ENCODE measurements at places on chromosomes 7 and 10. TPM values are rescaled to one million over a fixed set of nuclear protein-coding genes. Genes with fewer than 3 reads are reported as not detected.

GRCh38 chr10:92291921-92292845 lies 1.2 kb downstream of the MARCHF5 start:
- no peak for ATAC-seq

GRCh38 chr7:129832701-129833227 lies 120.0 kb downstream of the UBE2H start:
- ATAC-seq: no peak

GRCh38 chr10:14478201-14478600 lies 147.5 kb upstream of the FRMD4A start:
- ATAC-seq: no peak

DNA sequence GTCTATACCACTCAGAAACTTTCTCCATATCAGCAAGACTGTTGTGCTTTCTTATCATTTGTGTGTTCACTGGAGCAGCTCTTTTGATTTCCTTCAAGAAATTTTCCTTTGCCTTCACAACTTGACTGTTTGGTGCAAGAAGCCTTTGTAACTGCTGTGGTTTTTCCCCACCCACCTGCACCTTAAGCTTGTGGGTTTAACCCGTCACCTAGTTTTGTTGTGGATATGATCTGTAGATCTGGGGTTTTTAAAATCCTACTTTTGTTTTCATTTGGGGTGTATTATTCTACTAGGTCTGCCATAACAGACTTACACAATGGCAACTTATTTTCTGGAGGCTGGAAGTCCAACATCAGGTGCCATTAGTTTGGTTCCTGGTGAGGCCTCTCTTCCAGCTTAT lies 30.5 kb upstream of the CHST3 start:
- no peak for ATAC-seq

- no peak for ATAC-seq
Measured at GRCh38 chr7:20827172-20827571, 40.5 kb upstream of the SP8 start.

DNA sequence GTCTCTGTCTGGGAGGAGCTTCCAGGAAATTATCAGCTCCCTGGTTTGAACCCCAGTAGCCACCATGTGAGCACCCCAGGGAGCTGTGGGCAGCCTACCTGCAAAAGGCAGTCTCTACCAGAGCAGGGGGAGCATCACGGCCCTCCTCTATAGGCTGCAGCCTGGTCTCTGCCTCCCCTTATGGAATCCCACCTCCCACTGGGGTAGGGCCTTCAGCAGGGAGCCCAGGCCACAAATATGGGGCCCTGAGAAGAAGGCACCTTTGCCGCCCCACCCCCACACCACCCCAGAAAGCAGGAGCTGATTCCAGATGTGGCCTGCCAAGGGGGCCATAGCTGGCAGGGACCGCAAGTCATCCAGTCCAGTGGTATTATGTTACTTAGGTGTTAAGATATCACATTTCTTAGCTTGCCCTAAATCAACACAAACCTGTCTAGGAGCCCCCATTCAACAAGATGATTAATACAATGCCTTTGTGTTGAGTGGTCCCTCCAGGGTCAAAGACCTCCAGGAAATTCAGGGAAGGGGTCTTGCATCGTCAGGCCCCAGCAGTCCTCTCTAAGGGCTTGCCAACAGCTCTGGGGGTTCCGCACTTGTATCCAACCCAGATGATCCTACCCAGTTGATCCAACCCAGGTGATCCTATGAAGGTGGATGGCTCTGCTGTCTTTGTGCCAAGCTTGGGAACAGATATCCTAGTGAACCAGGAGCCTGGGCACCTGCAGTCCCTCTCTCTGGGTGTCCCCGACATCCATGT lies 114.9 kb downstream of the OAT start:
- ATAC-seq: no peak

DNA sequence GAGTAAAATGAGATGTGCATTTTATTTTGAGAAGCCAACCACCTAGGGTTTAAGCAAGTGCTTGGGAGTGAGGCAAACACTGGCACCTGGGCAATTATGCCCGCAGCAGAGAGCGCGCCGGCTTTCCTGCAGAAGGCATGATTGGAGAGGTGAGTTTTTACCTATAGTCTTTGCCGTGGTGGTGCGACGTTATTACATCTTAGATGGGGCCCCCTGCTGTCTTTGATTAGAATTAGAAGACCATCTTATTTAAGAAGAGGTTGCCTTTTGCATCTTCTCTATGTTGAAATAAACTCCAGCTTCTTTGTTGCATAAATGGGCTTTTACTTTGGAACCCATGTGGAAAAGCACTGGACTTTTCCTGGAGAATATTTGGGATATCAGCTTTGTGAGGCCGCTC lies 409.5 kb downstream of the GLRX3 start:
- no peak for ATAC-seq

- ATAC-seq: no peak
Measured at GRCh38 chr10:44801383-44802327, 109.5 kb upstream of the TMEM72 start.

- ATAC-seq: no peak
Measured at GRCh38 chr10:35392482-35393228, 56.3 kb downstream of the CCNY start.

- no peak for ATAC-seq
Measured at GRCh38 chr7:12299367-12299766, 88.3 kb downstream of the TMEM106B start.

- ATAC-seq: no peak
Measured at GRCh38 chr7:88985295-88985694, 189.8 kb upstream of the TEX47 start.

GRCh38 chr10:121684276-121684675 lies 86.0 kb upstream of the FGFR2 start:
- ATAC-seq: no peak

- no peak for ATAC-seq
Measured at GRCh38 chr10:93773120-93773519, 15.4 kb downstream of the LGI1 start.

- no peak for ATAC-seq
Measured at GRCh38 chr10:122796796-122797195, 48.9 kb downstream of the CUZD1 start.

DNA sequence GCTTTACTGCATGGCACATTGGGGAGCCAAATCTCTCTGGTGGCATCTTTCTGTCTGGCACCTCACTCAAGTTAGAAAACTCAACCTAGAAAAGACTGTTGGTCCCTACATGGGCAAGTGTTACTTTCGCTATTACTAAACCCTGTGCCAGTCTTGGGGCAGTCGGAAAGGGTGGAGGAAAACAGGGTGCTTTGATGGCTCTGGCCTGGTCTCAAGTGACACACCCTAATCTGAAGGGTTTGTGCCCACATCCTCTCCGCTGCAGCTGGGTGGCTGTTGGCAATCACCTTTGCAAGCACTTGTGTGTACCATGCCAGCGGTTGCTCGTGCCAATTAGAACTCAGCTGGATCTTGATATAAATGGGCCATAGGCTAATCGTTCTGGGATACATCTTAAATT lies 159.8 kb upstream of the ITGB1 start:
- peak; percentile 48 for ATAC-seq

- peak; percentile 50 for ATAC-seq
Measured at GRCh38 chr10:88848499-88848898, 3.1 kb downstream of the ANKRD22 start.

- ATAC-seq: peak; percentile 49
Measured at GRCh38 chr7:39741942-39742623, 118.7 kb downstream of the RALA start.

- ATAC-seq: no peak
Measured at GRCh38 chr10:113177936-113178335, 227.9 kb downstream of the TCF7L2 start.

DNA sequence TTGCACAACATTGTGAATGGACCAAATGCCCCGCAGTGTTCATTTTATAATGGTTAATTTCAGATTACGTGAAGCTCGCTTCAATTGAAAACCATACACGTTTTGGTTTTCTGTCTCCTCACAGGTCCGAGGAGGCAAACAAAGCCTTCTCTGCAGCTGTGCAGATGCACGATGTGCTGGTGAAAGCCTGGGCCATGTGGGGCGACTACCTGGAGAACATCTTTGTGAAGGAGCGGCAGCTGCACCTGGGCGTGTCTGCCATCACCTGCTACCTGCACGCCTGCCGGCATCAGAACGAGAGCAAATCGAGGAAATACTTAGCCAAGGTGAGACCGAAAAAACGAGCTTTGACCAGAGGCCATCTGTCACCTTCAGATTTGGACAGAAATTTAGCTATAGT lies 110.3 kb downstream of the TRRAP start:
- ATAC-seq: no peak

DNA sequence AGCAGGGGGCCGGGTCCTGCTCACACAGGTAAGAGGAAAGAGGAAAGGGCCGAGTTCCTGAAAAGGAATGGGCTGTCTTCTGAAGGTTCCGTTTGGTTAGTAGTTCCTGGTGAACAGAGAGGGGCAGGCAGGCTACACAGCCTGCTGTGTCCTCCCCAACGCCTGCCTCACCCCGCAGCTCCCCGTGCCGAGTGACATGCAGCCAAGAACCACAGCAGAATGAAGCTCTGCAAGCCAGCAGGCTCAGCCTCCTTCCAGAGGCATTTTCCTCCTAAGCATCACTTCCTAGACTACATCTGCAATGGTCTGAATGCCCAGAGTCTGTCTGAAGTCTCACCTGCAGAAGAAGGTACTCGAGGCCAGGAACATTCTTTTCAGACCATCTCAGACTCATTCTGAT lies 202.4 kb upstream of the TCERG1L start:
- no peak for ATAC-seq

DNA sequence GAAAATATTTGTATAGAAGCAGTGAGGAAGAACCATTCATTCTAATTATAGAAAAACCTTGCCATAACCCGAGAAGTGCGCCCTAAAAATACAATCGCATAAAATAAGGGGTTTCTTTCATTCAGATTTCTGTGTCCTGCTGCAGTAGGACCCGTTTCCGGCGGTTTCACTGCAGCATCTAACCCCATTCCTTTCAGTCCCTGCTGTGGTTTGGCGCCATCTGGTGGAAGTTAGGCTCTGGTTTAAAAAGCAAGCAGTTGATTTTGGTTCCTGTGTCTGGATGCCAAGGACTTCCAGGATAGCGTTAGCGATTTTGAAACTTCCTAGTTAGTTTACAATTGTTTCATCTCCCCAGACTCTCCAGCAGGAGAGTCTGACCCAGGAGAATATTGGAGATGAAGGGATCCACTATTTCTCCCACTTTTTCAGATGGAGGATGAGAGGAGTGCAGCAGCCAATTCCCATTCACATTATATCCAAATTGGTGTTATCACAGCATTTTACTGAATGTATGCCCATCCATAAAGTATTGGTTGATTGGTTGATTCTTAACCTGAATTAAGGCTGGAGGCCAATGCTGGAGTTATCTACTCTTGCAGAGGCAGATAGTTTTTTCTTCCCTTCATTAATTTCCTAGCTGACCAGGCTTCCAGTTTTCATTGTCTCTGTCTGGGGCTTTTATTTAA lies 128.8 kb upstream of the CACNA2D1 start:
- peak; percentile 41 for ATAC-seq

GRCh38 chr10:74988054-74988775 lies 123.2 kb upstream of the SAMD8 start:
- no peak for ATAC-seq

DNA sequence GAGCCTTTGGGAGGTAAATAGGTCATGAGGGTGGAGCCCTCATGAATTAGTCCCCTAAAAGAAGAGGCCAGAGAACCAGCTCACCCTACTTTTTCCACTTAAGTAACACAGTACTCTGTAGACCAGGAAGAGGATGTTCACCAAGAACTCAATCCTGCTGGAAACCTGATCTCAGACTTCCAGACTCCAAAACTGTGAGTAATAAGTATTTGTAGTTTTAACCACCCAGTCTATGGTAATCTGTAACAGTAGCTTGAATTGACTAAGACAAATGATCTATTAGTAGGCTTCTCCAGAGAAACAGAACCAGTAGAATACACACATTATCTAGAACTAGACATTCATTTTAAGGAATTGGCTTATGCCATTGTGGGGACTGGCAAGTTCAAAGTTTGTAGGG lies 51.5 kb downstream of the ANKMY2 start:
- ATAC-seq: no peak

GRCh38 chr7:101816595-101817470 lies 593 bp upstream of the CUX1 start:
- peak; percentile 22 for ATAC-seq

- no peak for ATAC-seq
Measured at GRCh38 chr7:91811236-91811635, 69.3 kb downstream of the MTERF1 start.

DNA sequence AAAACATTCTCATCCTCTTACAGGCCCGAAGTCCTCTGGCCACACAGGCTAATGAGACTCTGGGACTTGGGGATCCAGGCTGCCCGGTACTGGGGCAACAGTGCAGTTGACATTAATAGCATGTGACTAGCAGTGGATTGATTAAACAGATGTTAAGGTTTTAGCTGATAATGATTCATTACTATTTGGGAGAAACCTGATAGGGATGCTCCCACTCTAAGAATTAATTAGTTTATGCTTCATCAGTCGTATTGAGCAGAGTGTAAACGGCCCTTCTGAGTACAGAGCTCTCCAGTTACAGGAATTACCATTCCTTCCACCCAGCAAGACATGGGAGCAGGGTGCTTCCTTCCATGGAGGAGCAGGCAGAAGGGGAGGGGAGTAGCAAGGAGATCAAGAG lies 82.7 kb downstream of the RPS24 start:
- ATAC-seq: no peak

- ATAC-seq: no peak
Measured at GRCh38 chr10:480928-481552, 208.4 kb downstream of the DIP2C start.

DNA sequence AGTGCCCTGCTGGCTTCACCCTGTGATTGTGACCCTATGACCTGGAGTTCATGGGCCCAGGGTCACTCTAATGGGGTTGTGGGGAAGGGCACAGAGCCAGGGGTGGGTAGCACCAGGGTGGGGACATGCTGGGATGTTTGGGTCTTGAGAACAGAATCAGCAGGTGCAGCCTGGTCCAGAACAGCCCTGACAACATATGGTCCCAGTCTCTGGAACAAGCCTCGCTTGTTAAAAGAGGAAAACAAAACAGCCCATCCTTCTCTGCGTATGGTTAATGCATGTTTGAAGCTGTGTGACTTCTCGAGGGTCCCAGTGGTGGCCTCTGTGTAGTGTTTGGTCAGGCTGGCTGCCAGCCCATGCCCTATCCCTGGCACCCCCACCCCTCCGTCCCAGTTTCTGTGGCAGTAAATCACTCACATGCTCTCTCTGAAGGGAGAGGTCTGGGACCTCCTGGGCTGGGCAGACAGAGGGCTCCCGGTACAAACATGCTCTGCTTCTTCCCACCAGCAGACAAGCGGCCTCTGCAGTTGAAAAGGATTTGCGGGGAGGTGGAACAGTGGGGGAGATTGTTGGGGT lies 79.4 kb downstream of the FAM241B start:
- ATAC-seq: no peak

GRCh38 chr10:7412928-7413282 lies 2.1 kb upstream of the SFMBT2 start:
- ATAC-seq: no peak

The TMEM225B gene
- 1.00 TPM for total RNA-seq

The STAG3 gene
- total RNA-seq: 0.48 TPM

The RNLS gene
- total RNA-seq: 10.0 TPM

The OR6V1 gene
- not detected for total RNA-seq

The NODAL gene
- 0.48 TPM for total RNA-seq

The GCK gene
- not detected for total RNA-seq

The ZNF25 gene
- 2.8 TPM for total RNA-seq

The CLDN12 gene
- 20.7 TPM for total RNA-seq
